ENCODE measurements at places on chromosomes 13 and 19.

DNA sequence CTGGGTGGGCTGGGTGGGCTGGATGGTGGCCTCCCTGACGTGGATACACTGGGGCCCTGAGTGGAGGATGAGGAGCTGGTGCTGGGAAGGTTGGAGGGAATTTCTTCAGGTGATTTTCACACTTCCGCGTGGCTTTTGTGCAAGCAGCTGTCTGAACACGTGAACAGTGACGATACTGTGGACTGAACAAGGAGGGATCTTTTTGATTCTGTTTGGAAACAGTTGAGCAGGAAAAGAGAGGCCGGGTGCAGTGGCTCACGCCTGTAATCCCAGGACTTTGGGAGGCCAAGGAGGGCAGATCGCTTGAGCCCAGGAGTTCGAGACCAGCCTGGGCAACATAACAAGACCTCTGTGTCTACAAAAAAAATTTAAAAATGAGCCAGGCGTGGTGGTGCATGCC, 9.1 kb upstream of the GTF2F1 start:
- no peak for DNase-seq

DNA sequence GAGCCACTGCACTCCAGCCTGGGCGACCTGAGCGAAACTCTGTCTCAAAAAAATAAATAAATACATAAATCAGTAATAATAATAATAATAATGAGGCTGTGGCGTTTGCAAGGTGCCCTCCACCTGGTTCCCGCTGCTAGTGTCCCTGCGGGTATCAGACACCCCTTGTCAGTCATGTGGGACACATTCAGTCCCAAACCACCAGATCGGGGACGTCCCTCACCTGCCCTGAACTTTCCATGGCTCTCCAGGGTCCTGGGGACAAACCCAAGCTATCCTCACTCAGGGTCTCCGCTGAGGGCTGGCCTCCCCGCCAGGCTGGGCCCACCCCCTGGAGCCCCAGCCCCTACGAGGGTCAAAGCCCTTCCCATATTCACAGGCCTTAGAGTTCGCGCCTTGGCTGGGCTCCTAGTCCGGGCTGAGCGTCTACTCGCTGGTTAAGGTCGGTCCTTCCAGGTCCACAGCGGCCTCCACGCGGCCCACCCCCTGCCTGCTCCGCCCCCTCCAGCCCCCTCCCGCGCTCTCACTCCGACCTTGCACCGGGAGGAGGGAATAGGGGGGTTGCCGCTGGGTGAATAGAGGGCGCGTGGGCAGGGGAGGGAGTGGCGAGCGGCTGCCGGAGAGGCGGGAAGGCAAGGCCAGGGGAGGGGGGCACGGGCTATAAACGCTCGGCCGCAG, 349 bp upstream of the KISS1R start:
- peak; percentile 68 for DNase-seq

DNA sequence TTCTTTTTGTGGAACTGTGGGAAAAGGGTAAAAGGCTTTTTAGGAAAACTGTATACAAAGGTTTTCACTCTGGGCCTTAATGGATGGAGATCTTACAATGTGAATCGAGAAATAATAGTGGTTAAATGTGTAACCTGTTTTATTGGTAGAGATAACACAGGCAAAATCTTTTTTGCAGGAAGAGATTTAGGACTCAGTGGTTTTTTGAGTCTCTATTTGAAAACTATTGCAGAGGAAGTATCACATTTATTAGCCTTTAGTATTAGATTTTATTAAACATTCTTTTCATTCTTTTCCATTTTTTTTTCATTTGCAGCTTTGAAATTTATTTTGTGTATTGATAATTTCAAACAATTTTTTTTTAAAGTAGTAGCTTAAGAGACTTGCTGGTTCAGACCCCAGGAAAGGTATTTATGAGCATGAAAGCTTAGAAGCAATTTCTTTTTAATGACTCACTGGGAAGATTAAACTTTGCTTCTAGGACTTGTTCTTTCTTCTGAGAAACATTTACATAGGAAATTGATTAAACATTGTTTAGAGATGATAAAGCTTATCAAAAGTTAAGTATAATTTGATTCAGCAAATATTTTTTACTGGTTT, 10.5 kb downstream of the KLF5 start:
- no peak for DNase-seq

DNA sequence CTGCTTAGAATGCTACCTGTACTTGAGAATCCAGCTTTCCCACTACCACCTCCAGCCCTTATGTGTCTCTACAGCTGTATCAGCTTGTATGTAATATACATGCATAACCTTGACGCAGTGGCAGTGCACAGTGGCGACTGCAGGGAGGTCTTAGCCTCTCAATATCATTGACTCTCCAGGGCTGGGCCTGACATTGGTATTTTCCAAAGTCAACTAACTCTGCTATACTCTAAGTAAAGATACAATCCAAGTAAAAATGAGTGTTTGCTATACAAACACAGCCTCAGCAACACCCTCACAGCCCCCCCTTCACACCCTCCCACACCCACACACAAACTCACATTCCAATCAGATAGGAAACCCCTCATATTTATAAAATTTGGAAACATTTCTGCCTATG, 6.7 kb upstream of the UBL3 start:
- DNase-seq = no peak

DNA sequence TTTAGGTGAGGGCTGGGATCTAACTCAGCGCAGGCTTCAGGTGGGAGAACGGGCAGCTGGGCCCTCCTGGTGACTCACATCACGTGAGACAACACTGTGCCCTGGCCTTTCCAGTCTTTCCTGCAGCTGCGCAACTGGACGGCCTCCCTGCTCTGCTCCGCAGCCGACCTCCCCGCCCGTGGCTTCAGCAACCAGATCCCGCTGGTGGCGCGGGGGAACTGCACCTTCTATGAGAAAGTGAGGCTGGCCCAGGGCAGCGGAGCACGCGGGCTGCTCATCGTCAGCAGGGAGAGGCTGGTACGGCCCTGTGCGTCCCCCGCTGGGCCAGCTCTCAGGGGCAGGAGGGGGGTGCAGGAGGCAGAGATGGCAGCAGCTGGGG, 8.8 kb downstream of the SPPL2B start:
- peak; percentile 72 for DNase-seq

- no peak for DNase-seq
Observed at GRCh38 chr19:54731191-54731590, 6.9 kb downstream of the KIR3DL3 start.

DNA sequence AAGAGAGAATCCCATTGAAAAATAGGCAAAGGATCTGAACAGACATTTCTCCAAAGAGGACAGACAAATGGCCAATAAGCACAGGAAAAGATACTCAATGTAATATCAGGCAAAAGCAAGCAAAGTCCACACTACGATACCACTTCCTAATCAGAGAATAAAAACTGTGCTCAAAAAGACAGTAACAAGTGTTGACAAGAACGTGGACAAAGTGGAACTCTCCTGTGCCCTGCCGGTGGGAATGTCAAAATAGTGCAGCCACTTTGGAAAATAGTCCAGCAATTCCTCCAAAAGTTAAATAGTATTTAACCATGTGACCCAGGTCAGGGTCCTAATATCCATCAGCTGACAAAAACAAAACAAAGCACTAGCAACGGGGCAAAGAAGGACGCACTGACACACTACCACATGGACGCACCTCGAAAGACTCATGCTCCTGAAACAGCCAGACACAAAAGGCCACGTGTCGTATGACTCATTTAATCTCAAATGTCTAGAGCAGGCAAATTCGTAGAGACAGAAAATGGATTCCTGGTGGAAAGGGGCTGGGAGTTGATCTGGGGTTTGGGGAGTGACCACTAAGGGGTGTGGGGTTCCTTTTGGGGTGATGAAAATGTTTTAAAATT, 5.2 kb downstream of the MIER2 start:
- no peak for DNase-seq

DNA sequence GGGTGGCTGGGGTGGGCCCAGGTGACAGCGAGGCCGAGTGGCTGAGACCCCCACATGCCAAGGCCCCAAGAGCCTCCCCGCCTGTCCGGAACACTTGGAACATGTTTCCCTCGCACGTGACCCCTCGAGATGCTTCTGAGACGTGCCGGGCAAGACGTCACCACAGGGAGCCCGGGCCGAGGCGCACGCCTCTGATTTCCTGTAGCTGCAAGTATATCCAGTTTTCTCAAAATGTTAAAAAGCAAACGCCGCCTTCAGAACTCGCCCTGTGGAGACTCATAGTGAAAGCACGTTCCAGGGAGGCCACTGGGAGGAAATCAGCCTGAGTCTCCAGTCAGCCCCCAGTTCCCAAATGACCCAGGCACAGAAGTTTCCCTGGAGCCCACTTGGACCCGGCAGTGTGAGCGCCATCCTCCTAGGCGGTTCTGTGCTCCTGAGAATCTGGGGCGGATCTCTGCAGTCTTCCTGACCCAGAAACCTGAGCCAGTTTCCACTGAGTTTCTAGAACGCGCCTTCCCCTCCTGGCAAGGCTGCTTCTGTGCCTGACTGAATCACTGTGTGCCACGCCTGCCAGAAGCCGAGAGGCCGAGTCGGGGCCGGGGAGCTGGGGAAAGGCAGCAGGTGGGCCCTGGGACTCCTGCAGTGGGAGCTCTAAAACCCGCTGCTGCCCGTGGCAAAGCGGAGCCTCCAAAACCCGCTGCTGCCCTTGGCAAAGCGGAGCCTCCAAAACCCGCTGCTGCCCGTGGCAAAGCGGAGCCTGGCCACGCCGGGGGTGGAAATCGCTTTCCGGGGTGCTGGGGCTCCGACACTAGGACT, 179.3 kb downstream of the KDM4B start:
- DNase-seq = no peak

GRCh38 chr13:92460479-92460878, 766.1 kb upstream of the GPC6 start:
- DNase-seq = no peak

- DNase-seq = peak; percentile 43
Observed at GRCh38 chr13:23372264-23372906, 61.1 kb downstream of the SACS start.

GRCh38 chr13:52010890-52011631, at the start of gene ATP7B:
Gene ATP7B (minus strand): TSS chr13:52011450. CDS start chr13:52011337, 113 bp downstream.
- DNase-seq = peak; percentile 60

DNA sequence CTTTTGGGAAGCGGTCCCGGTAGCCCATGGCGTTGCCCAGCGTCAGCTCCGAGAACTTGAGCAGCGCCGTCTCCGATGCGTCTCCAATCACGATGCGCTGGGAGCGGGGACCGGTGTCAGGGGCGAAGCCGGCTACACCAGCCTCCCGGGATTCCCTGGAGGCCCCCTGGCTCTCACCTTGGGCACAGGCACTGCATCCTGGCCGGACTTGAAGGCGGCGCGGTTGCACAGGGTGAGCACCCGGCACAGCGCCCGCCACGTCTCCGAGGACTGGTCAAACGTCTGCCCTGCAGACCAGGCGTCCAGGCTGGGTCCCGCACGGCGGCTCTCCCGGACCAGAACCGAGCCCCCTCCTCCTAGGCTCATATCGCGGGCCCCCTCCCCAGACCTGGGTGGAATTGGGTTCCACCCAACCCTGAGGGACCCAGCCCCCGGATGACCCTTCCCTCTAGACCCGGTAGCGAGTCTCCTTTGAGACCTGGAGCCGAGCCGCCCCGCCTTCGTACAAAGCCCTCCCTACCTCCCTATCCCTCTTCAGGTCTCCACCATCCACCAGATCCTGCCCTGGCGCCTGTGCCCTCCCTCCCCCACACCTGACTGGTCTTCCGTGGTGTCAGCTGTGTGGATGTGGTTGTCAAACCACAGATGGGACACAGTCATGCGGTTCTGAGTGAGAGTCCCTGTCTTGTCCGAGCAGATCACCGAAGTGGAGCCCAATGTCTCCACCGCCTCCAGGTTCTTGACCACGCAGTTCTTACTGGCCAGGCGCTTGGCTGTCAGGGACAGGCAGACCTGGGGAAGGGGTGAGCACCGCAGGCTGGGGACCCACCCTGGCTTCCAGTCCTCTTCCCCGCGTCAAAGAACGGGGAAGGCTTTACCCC, 4.8 kb downstream of the ATP4A start:
- no peak for DNase-seq

DNA sequence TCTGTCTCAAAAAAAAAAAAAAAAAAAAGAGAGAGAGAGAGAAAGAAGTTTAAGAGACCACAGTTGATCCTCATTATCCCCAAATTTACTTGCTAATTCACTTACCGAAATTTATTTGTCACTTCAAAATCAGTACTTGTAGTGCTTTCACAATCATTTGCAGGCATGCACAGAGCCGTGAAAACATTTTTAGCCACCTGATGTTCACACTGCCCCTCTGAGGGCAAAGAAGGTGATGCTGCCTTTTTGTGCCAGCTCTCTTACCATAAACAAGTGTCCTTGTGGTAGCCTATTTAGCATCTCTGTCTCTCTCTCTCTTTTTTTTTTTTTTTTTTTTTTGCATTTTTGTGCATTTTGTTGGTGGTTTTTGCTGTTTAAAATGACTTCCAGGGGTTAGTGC, 24.1 kb upstream of the CASP14 start:
- peak; percentile 63 for DNase-seq

DNA sequence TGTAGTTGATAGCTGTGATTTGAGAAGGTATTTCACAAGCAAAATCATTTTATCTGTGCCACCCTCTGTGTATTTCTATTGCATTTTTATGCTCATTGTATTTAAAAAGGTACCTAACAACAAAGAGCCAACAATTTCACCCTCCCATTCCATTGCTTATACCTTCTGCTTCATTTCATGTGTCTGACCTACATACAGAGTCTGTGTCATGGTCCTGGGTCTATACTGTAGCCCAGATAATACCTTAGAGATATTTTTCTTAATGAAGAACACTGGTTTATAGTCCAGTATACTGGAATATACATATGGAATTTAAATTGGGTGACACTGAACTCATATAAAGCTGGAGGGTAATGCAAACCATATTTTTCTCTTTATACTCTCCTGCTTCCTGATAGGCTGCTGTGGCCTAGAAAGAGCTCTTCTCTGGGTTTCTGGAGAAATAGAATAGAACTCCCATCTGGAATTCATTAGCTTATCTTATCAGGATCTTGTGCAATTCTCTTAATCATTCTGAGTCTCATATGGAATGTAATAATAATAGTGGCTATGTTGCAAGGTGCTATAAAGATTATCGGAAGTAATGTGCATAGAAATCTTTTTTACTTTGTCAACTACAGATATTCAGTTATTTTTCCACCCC, 31.8 kb upstream of the SPART start:
- no peak for DNase-seq

DNA sequence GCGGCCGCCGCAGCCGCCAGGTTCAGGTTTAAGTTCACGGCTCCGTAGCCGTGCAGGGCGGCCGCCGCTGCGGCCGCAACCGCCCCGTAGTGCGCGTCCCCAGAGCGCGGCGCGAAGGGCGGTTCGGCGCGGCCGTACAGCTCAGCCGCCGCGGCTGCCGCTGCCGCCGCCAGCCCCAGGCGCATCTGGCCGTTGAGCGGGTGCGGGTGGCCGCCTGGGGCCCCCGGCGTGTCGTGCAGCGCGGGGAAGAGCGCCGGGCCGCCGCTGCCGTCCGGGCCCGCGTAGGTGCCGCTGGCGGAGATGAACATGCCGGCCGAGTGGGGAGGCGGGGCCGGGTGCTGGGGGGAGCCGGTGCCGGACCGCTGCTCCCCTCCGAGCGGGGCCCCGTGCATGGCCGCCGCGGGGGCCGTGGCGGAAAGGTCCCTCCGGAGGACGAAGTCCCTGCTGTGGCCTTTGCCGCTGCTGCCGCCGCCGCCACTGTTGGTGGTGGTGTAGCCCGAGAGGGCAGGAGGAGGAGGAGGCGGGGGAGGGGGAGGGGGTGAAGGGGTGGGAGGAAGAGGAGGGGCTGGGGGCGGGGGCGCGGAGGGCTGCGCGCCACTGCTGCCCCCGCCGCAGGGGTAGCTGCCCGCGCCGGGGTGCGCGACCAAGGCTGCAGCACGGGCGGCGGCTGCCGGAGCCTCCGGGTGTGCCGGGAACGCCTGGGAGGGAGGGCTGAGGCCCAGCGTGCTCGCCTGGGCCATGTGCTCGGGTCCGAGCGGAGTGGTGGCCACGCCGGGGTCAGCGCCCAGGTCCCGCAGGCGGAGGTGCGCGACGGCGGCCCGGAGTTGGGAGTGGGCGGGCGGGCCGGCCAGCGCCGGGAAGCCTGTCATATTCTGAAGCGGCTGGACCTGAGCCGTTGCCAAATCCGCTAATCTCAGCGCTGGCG, 654 bp downstream of the ZIC5 start:
- no peak for DNase-seq
